ENCODE measurements at places on chromosomes 6 and 20.

DNA sequence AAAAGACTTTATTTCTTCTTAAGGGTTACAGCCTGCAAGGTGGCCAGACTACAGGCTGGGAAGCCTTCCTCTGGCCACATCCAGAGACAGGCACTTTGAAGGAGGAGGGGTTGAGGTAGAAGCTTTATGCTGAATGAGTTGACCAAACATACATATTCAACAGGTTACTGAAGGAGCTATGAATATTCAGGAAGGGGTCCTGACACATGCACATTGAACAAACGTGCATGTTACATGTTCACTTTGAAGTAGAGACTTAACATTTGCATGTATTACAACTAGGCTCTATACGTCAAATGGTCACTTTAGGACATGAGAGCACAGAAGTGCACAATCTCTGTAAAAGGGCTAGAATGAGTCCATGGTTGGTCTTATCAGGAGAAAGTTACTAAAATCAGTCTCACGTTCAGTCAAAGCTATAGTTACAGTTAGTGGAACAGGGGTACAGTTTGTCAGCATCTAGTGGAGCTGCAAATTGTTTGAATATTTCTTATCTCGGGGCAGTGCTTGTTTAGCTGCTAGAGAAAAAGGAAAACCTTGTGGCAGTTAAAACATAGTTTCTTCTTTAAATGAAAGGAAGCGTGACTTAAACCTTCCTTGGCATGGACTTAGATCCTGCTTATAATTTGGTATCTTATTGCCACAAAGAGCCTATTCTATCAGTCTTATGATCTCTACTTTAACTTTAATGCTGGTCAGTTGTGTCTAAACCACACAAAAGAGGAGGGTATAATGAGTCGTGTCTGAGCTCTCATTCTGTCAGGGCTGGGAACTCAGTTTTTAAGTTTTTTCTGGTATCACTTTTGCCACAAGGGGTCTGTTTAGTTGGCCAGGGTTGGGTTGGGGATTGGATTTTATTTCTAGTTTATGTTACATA is 4.6 kb upstream of the ZSCAN9 start:
- no peak for DNase-seq

GRCh38 chr6:159981071-159981402 is 12.2 kb downstream of the IGF2R start:
- DNase-seq = no peak

DNA sequence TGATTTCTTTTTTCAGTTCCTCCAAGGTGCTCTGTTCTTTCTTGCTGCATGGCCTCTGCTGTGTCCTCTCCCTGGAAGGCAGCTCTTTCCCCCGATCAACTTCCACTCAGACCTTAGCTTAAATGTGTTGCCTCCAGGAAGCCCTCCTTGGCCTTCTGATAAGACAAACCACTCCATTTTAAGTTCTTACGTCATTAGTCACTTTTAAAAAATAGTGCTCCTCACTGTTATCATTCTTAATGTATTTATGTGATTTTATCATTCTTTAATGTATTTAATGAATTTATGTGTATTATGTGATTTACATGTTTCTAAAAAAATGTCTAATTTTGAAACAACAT is 12.2 kb upstream of the MANBAL start:
- no peak for DNase-seq

- DNase-seq = no peak
Measured at GRCh38 chr6:152151920-152152319, 344.4 kb downstream of the ESR1 start.

GRCh38 chr6:37433657-37434271 is 743 bp downstream of the CMTR1 start:
- DNase-seq = no peak

- no peak for DNase-seq
Measured at GRCh38 chr6:114762145-114762544, 419.3 kb upstream of the HS3ST5 start.

GRCh38 chr6:128284128-128284527 is 236.3 kb downstream of the PTPRK start:
- no peak for DNase-seq

- DNase-seq = no peak
Measured at GRCh38 chr6:107185391-107185970, 70.2 kb upstream of the BEND3 start.

DNA sequence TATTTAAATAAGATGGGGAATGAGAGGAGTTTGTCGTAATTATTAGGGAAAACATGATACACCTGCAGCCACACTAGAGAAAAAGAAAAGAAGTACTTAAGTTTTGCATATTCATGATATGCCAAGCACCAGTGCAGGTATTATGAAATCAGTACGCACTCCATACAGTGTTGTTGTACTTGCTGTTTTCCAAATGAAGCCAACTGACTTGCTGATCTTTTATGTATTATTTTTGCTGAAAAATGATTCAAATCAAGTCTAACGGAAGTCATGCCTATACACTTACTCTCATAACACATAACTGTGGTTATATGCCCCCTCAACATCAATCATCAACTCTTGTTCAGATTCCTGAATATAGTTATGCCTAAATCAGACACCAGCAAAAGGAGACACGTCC is 584.9 kb upstream of the EYS start:
- no peak for DNase-seq

DNA sequence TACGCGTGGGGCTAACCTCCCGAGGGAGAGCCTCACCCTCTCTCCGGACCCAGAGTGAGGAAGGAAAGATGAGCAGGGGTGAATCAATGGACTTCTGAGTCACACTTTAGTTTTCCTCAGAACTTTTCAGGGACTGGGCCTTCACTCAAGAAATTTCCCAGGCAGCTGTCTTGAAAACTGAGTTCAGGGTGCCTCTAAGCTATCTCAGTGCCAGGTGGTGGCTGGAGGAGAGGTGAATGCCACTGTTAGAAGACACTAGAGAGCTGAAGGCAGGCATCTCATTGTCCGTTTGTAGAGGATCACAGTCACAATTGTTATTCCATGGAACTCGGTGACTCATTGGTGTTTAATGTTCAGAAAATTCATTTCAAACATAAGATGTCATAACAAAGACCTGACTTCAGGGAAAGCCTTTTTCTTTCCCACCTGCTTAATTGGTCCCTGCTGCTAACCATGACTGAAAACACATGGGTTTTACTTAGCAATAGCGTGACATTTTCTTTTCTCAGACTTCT is 5.3 kb upstream of the SERPINB6 start:
- no peak for DNase-seq

DNA sequence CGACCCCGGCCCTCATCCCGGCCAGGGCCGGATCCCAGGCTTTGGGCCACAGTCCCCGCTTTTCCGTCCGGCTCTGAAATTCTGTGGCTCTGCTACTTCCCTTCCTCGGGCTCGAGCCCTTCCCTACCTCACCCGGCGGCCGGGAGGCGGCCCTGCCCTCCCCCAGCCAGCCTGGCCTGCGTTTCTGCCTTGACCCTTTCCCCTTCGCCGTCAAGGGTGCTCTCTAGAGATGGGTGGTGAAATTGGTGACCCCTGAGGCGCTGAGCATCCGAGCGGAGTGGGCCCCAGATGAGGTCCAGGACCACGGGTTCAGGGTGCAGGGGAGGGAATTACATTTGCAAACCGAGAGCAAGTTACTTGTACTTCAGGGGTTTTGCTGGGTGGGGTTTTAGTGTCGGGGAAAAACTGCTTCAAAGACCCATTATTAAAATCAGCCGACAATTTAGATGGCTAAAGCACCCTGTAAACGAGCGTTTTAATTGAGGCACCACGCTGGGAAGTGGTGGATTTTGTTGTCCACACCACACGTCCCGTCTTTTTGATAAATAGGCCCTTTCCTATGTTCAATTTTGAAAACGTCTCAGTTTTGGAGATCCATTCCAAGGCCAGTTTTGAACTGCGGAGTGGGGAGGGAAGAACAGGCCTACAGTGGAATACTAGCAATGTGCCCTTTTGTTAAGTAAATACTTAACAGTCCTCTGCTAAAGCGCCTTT is 9.9 kb downstream of the TFAP2A start:
- no peak for DNase-seq

- no peak for DNase-seq
Measured at GRCh38 chr20:37901654-37902503, 1.0 kb upstream of the VSTM2L start.

DNA sequence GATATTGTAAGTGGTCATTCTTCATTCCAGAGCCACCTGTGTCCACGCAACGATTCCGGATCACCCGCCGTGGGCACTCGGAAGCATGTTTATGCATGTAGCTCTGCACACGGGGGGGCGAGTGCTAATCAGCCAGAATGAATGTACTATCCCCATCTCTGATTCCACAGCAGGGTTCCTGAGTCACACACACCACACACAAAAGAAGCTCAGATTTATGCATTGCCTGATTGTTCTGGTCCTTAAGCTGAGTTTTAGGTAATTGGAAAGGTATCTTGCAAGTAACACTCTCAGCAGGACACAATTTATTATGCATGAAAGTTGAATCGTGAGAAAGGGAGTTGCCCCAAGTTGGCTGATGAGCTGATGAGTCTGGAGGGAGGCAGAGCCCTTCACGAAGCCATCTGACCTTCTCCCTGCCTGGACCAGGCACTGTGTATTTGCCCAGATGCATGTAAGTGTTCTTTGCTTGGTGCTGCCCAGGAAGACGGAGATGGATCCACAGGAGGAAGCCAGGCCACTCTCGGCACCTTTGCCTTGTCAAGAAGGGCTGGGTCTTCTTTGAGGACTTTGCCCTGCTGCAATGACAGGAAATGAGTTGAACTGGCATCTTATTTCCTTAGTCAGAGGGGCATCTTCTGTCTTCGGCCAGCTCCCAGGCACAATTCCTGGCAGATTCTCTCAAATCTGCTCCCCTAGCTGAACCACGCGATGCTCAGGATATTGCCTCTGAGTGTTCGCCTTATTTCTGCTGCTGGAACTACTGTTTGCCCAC is 141.1 kb downstream of the SYNDIG1 start:
- no peak for DNase-seq

DNA sequence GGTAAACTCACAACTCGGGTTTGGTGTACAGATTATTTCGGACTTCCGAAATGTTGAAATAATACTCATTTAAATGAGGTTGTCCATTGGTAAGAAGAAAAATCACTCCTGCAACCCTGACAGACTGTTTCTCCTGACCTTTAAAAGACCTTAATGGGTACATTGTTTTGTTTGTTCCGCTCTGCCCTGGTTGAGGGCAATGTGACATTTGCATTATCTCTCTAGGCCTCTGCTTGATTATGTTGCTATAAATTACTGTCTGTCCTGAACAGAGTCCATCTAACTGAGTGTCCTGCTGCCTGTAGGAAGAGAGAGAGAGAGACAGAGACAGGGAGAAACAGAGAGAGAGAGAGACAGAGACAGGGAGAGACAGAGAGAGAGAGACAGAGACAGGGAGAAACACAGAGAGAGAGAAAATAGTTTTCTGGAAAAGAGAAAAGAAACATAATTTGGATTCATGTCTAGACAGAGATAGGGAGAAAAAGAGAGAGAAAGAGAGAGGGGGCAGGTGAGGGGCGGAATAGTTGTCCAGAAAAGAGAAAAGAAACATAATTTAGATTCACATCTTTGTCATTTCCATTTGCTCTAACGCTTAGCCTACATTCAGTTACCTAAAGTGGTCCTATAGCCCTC is 83.2 kb downstream of the SHLD1 start:
- DNase-seq = no peak

DNA sequence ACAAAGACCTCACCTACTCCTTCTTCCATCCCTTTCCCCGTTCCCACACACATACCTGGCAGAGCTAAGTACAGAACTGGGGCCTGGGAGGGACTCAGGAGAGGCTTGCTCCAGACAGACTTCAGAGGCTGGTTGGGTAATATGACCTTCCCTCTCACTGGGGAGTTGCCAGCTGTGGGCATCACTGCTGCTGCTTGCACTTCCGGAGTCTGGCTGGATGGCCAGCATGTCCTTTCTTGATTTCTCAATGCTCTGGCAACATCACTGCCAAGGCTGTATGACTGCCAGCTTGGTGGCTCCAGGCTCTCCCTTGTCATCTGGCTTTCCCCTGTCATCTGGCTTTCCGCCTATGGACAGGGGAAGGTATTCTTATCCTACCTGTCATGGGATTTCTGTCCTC is 47.8 kb downstream of the CDH22 start:
- DNase-seq = no peak

GRCh38 chr20:61731363-61732181 is 334.1 kb downstream of the TAF4 start:
- DNase-seq = no peak

GRCh38 chr20:25195962-25196785 is 662 bp downstream of the ENTPD6 start:
- peak; percentile 47 for DNase-seq

GRCh38 chr6:167906899-167907298 is 80.2 kb downstream of the AFDN start:
- DNase-seq = no peak

DNA sequence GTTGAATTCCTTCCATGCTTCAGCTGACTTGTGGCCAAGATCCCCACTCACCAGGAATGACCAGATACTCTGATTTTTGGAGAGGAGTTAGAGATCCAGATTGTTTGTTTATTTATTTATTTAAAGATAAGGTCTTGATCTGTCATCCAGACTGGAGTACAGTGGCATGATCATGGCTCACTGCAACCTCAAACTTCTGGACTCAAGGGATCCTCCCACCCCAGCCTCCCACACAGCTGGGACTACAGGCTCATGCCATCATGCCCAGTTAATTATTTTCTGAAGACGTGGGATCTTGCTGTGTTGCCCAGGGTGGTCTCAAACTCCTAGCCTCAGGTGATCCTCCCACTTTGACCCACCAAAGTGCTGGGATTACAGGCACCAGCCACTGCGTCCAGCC is 4.1 kb upstream of the SPATA2 start:
- DNase-seq = no peak

DNA sequence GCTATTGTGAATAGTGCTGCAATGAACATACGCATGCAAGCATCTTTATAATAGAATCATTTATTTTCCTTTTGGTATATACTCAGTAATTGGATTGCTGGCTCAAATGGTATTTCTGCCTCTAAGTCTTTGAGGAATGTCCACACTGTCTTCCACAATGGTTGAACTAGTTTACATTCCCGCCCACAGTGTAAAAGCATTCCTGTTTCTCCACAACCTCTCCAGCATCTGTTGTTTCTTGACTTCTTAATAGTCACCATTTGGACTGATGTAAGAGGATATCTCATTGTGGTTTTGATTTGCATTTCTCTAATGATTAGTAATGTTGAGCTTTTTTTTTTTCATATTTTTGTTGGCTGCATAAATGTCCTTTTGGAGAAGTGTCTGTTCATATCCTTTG is 208.7 kb downstream of the PHF3 start:
- DNase-seq = no peak

- peak; percentile 31 for DNase-seq
Measured at GRCh38 chr6:127963495-127963894, 62.6 kb upstream of the THEMIS start.

Measured in NCI-H2171 (cell line).